ENCODE measurements at places on chromosomes 3 and 15.

DNA sequence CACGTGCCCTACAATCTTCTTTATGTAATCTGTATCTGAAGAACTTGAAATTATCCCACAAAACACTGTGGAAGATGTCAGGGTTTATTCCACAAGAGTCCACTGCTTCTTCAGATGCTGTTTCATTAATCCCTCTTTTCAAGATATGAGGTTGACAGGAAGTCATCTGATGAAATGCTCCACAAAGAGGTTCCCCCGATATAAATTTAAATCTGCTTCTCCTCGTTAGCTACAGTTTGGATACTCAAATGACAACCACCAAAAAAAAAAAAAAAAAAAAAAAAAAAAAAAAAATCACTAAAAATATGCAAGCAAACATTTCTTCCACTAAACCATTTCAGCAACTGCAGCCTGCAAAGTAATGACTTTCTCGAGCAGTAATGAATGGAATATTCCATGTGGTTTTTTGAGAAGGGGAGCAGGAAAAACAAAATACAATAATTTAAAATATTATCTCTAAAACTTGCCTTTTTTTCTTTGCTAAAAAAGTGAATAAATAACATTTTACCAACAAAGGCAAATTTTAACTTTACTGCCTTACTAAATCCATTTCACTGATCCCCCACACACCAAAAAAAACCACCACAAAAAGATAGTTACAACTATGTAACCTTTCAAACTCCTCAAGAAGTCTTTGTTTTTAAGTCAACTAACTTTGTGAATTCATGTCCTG is 37.8 kb downstream of the DLG1 start:
- DNase-seq: no peak

DNA sequence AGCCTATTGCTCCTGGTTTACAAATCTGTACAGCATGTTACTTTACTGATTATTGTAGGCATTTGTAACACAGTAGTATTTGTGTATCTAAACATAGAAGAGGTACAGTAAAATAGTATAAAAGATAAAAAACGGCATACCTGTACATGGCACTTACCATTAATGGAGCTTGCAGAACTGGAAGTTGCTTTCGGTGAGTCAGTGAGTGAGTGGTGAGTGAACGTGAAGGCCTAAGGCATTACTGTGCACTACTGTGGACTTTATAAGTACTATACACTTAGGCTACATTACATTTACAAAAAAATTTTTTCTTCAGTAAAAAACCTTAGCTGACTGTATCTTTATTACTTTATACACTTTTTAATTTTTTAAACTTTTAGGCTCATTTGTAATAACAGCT is 90.9 kb downstream of the RAP2B start:
- DNase-seq: no peak

DNA sequence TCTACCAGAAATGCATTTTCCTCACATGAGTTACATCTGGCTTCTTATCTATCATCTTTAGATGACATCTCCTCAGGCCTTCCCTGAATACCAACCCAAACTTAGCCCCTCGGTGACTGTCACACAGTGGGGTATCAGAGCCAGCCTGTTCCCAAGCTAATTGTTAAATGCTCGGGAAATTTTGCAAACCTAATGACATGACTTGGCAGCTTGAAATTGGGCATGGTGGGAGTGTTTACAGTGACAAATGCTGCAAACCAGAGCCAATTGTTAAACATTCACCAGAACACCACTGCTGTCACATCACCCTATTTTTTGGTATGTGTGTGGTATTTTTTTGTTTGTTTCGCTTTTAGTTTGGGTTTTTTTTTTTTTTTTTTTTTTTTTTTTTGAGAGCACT is 130.8 kb downstream of the HCN4 start:
- DNase-seq: no peak

DNA sequence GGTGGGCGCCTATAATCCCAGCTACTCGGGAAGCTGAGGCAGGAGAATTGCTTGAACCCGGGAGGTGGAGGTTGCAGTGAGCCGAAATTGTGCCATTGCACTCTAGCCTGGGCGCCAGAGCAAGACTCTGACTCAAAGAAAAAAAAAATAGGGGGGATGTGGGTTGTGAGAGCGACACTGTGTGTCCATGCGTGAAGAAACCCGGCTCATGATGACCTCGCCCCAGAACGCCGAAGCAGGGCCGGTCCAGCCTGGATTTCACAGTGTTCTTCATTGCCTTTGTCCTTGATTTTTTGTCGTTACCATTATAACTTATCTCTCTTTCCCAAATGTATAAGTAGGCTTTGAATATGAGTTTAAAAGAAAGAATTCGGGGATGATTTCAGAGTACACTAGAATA is 128.7 kb downstream of the PGPEP1L start:
- DNase-seq: no peak

DNA sequence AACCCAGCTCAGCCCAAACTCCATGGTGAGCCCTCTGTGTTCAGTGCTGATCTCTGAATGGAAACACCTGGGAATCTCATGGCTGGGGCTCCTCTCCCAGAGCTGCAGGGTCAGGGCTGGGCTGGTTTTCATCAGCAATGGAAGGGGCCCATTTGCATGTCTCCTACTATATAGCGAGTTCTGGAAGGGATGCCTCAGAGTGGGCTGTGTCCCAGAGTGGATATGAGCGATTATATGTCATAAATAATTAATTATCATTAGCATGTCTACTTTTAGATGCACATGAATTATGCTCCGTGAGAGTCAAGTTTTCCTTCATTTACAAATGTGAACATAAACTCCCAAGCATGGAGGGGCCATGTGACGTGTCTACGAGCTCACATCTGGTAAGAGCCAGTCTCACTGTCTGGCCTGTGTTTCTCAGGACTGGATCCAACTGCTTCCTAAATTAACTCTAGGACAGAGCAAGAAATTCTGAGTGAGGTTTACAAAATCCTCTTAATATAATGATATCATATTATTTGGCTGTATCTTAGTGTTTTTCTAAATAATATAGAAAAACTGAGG is 553.4 kb downstream of the GOLGA6L6 start:
- no peak for DNase-seq

- no peak for DNase-seq
Measured at GRCh38 chr3:8968375-8968882, 5.2 kb upstream of the RAD18 start.

DNA sequence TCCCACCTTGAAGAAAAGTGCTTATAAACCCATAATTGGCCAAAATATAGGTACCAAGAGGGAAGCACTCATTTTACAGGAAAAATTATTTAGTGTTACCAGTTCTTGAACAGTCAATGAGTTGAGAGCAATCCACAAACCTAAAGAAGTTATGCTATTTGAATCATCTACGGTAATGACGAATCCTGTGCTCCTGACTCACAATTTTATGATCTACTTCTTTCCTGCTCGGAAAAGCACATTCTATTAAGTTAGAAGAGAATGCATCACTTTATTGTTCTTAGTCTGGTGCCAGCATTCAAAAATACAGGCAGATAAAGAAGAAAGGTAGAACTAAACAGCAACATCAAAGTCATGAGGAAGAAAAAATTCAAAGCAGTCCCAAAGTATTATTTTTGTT is 33.2 kb downstream of the CHRM5 start:
- DNase-seq: no peak

- no peak for DNase-seq
Measured at GRCh38 chr3:81799403-81799802, 38.0 kb upstream of the GBE1 start.

DNA sequence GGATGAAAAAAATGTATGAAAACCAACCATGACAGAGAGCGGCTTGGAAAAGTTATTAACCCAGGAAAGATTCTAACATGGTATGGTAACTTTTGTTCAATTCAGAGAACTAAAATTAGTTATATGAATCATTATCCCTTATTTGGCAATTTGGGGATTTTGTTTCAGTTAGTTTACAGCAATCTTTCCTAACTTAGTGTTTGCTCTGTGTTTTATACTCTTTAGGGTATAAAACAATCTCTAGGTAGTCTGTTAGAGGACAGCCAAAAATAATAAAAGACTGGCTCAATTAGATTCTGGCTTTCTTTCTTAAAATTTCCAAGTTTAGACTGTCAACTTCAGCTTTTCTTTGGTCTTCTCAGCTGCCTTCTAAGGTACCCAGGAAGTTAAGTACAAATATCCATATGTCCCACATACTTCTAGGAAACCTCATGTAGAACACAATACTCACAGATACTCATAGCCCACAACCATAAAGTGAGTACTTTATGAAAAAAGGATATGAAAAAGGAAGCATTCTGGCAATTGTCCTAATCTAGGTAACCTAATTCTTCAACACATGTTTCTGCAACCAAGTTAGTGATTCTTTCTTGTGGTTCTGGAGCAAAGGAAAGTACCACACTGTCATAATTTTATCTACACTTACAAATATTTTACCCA is 849.3 kb downstream of the ROBO1 start:
- no peak for DNase-seq

GRCh38 chr3:72444656-72445223 is 403.5 kb downstream of the SHQ1 start:
- no peak for DNase-seq

DNA sequence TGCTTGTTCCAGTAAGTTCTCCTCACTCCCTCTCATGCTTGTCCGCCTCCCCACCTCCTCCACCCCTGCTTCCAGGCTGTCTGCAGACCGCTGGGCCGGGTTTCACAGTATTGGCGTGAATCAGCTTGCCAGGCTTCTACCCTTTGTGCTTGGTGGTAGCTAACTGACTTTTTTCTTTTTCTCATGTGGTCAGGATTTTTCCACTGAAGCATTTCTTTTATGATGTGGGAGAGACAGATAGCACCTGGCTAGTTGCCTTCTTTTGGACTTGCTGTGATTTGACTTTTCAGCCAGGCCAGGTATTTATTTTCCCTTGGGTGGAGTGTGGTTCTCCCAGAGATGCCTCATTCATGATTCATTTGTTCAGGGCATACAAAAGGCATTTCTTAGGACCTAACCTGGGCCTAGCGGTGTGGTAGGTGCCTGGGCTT is 60.6 kb downstream of the ST6GAL1 start:
- DNase-seq: no peak

DNA sequence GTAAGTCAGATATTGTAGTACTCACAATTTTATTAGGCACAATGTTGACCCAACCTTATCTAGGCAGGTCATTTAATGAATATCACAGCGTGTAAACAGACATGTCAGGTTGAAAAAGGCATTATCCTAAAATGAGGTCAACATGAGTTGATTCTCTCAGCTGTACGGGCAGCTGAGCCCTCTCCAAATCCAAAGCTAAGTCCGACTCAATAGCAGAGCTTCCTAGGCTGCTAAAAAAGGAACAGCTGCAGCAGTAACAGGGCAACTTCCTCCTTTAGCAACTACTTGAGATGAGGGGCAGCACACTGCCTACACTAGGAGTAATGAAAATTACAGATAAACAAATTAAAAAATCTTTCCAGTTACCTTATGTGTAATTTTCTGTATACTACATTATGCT is 189.2 kb downstream of the CADM2 start:
- DNase-seq: no peak

GRCh38 chr3:49683162-49683561 is 6.1 kb downstream of the MST1 start:
- no peak for DNase-seq

DNA sequence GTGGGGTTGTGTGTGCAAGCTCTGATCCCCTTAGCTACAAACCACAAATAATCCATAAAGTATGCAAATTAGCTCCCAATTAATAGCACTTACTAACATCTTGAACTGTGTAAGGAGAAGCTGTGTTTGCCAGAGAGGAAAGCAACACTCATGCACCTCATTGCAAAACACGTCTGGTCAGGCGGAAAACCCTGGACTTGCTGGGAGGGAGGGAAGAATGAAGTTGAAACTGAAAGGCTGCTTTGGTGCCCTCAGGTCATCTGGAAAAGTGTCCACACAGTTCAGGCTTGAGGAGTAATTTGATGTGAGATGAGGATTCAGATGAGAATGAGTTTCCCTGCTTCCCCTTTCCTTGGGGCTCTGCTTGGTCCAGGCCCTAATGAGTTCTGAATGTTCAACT is 185.5 kb upstream of the ANKRD28 start:
- no peak for DNase-seq

DNA sequence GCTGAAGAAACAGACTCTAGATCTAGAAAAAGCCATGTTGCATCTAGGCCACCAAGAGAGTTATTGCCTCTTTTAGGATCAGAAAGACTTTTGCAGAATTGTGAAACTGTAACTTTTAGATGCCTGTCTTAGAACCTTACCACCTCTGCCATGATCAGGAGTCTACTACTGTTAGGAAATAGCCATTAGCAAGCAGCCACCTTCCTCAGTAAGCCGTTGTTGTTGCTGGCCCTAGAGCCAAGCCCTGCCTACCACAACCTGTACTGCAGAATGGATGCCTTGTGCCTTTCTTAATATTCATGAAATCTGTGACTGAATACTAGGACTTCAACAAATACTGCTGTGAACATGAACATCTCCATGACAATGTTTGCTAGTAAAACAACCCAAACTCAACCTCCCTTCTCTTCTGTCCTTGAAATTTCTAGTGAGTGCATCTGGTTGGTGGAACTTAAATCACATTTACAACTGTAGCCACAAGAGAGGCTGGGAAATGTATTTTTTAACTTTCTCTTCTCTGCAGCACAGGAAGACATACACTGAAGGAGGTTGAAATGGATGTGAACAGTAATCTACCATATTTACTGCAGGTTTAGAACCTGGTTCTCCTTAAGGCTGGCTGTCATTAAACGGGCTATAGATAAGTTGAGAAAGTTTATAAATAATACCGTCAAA is 20.7 kb downstream of the RASA2 start:
- DNase-seq: no peak

DNA sequence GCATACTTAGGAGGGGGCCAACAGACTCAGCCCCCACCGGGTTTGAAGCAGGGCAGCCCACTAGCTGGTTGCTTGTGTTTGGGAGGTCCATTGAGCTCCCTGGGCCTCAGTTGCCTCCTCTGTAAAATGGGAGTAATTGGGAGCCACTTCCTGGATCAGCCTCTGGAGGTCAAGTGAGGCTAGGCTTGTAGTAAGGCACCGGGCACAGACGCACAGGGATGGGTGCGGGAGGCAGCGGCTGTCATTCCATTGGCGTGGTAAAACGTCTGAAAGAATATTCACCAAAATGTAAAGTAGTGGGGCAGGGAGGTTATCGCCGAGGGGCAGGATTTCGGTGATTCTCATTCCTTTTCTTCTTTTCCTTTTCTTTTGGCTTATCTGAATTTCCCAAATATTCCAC is 64.6 kb downstream of the TLE3 start:
- DNase-seq: no peak

- DNase-seq: no peak
Measured at GRCh38 chr3:158095814-158096704, 10.2 kb downstream of the SHOX2 start.

GRCh38 chr15:89442671-89443307 is 53.6 kb downstream of the RHCG start:
- no peak for DNase-seq

GRCh38 chr3:186567072-186567921 is at the start of gene TBCCD1:
TBCCD1 (minus strand) TSS chr3:186567339; CDS start chr3:186564329, 3,010 bp downstream.
- peak; percentile 95 for DNase-seq

DNA sequence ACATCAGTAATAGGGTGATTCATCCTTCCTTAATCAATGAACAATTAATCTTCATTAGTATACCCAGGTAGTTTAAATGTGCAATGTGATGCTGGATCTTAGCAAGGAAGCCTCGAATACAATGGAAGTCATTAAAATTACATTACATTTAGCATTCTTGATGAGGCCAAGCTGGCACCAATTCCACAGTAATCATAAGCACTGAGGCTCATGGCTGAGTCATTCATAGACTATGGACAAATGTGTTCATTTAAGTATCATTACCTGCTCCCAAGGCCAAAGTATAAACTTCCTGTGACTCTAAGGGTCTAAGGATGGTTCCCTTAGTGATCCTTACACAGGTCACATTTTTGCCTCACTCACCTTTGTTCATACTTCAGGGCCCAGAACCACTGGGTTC is 266.4 kb upstream of the CDIN1 start:
- no peak for DNase-seq

GRCh38 chr15:76200641-76201105 is 110.6 kb downstream of the ETFA start:
- DNase-seq: no peak

GRCh38 chr3:126124896-126125295 is 41.0 kb upstream of the SLC41A3 start:
- no peak for DNase-seq
